Calu3 (cell line): ENCODE measurements at places on chromosomes 11 and 22. TPM values are rescaled to one million over a fixed set of nuclear protein-coding genes. Genes with fewer than 3 reads are reported as not detected.

- DNase-seq, result no peak
- peaks cover 13% of the 10 kb centered on the region for H3K27me3 ChIP-seq
- no peaks in the 10 kb centered on the region for H3K4me1 ChIP-seq
- H3K27ac ChIP-seq, result no peak overlapping the region
- no peak overlapping the region for H3K4me3 ChIP-seq
These were observed 89.3 kb downstream of the PRR5L start for GRCh38 chr11:36385121-36385970.

DNA sequence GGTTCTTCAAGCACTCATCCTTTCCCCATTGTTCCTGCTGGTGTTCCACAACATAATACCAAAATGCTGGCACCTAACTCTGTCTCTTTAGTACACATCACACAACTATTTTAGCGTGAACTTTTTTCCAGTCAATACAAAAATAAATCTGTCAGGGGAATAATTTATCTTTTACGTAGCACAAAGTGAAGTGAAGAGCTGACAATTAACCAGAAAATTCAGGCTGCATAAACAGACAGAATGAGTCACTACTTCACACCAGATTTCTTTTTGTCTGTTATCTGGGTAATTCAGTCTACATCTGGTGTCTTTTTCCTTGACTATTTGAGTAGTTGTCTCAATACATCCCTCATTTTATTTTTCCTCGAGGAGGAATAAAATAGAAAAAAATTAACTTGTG lies 7.9 kb upstream of the ETS1 start:
- no peak for DNase-seq
- H3K27ac ChIP-seq, result no peak overlapping the region
- H3K27me3 ChIP-seq, result peaks cover 15% of the 10 kb centered on the region
- no peak overlapping the region for H3K4me3 ChIP-seq

DNA sequence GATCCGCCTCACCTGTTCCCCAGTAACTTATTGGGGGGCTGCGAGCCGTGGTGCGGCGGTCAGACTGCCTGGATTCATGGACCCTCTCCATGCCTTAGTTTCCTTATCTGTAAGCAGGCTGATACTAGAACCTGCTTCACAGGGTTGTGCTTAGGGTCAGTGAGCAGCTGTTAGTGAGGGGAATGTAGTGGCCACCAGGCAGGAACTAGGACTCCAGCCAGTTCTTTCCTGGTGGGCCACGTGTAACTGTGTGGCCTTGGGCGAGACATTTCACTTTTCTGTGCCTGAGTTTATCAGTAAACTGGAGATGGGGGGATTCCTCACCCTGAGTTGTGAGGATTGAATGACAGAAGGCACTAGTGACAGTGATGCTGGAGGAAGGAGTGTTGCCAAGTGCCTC lies 24.8 kb downstream of the MCM5 start:
- no peak overlapping the region for H3K27ac ChIP-seq
- no peak overlapping the region for H3K4me3 ChIP-seq
- DNase-seq, result no peak
- H3K4me1 ChIP-seq, result no peaks in the 10 kb centered on the region
- H3K27me3 ChIP-seq, result no peaks in the 10 kb centered on the region
- H3K36me3 ChIP-seq, result peaks cover 13% of the 10 kb centered on the region

DNA sequence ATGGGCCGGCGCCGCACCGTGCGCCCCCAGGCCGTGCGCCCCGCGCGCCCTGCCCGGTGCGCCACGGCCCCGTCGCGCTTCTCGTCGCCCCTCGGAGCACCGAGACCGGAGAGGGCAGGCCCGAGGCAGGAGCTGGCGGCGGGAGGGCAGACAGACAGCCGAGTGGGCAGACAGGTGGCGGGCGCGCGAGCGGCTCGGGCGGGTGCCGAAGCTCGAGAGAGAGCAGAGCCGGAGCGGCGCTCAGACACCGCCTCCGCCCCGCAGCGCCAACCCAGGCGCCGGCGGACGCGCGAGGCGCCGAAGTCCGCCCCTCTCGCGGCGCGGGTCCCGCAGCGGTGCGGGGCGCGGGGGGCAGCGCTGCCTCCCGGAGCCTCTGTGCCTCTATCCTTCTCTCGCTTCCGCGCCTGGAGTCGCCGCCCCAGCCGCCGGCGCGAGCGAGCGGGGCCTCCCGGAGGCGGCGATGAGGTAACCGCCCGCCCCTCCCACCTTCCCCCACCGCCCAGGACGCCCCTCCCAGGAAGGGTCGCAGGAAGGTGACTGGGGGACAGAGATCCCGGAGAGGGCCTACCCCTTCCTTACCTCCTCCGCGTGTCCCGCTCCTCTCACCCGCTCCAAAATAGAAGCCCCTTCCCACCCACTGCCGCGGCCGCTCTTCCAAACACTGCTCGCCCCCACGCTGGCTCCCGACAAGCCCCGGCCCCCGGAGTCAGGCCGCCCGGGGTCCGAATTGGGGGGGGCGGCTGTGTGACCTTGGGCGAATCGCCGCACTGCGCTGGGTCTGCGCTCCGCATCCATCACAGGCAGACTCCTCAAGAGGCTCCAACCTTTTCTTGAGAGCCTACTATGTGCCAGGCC lies at the start of gene RASL10A:
TSS of gene RASL10A (minus strand) at position 412 of the 855 bp plus-strand sequence. CDS start 451 bp downstream, outside the sequence.
- H3K36me3 ChIP-seq, result peaks cover 25% of the 10 kb centered on the region
- H3K4me3 ChIP-seq, result peak within 1 kb of the TSS; percentile 38
- DNase-seq, result no peak
- peaks cover 25% of the 10 kb centered on the region for H3K4me1 ChIP-seq
- peaks cover 40% of the 10 kb centered on the region for H3K27me3 ChIP-seq

Gene P4HA3
- not detected in 2 replicates for total RNA-seq
